ENCODE measurements at places on chromosomes 11 and 22.

DNA sequence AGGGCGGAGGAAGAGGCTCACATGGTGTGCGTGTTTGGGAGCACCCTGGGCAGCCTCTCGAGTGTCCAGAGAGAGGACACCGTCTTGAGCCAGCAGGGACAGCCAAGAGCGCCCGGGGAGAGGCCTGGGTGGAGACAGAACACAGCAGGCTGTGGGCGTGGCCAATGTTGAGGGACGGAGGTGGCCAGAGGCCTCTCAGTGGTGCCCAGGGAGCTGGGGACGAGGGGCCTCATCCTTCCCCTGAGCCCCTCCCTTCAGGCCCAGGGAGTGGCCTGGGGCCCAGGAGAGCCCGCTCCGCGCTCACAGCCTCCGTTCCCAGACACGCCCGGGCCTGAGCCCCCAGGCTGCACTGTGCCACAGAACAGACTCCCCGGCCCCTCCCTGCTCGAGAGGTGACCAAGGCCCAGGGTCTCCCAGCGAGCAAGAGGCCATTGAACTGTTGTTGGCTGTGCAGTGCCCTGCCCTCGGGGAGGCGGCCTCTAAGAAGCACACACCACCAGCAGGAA, 48.4 kb downstream of the CDKN1C start:
- H3K4me3 ChIP-seq = no peak overlapping the region
- no peak for DNase-seq
- H3K27me3 ChIP-seq = no peaks in the 10 kb centered on the region
- no peak overlapping the region for H3K27ac ChIP-seq

DNA sequence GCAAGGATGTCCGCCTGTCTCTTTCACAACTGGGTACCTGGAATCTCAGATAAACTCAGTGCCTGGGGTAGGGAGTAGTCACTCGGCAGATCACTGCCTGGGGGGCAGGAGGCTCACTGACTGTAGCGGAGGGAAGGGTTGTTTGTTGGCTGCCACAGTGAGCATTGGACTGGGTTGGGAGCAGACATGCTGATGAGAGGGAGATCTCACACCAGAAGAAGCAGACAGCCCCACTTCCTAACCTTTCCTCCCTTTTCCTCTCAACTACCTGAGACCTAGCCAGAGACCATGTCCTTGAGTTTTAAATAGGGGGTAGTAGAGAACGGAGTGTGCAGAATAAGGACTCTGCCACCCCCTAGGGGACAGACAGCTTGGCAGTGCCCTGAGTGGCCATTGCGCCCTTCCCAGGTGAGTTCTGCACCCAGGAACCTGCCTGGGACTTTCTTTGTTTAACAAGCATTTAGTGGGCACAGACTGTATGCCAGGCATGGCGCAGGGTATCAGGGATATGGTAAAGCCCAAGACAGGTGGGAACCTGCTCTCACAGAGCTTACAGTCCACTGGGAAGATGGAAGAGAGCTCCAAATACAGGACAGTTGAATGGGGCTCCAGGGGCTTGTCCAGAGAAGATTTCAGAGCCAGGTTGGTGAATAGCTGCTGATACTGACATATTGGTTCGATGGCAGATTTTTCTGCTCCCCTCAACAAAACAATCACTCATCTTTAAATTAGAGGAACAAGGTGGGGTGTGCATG, 115.7 kb upstream of the NNMT start:
- DNase-seq = no peak
- no peaks in the 10 kb centered on the region for H3K36me3 ChIP-seq
- peaks cover 14% of the 10 kb centered on the region for H3K4me1 ChIP-seq
- no peak overlapping the region for H3K4me3 ChIP-seq
- no peak overlapping the region for H3K27ac ChIP-seq

GRCh38 chr11:2156416-2157182, 4.4 kb downstream of the INS start:
- no peak overlapping the region for H3K4me3 ChIP-seq
- H3K27me3 ChIP-seq = no peaks in the 10 kb centered on the region
- no peaks in the 10 kb centered on the region for H3K36me3 ChIP-seq
- peak; percentile 56 for DNase-seq
- H3K27ac ChIP-seq = no peak overlapping the region

DNA sequence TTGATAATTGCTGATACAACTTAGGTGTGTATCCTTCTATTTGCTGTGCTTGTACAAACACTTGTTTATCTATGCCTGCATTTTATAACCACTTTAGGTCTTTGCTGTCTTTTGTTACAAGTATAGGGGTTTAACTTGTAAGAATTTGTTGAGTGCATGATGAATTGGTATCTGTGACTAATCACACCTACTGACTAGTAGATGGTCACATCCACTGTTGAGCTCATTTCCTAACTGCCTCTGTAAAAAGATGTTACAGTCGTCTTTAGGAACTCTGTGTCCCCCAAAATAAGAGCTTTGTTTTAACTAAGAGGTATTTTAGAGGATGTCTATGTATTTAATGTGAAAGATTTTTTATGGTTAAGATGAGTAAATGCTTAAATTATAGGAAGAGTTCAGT, 60.5 kb downstream of the HIPK3 start:
- H3K36me3 ChIP-seq = no peaks in the 10 kb centered on the region
- H3K27ac ChIP-seq = no peak overlapping the region
- no peaks in the 10 kb centered on the region for H3K27me3 ChIP-seq
- no peak for DNase-seq
- H3K4me1 ChIP-seq = no peaks in the 10 kb centered on the region
- no peak overlapping the region for H3K4me3 ChIP-seq

- H3K4me1 ChIP-seq = peaks cover 15% of the 10 kb centered on the region
- DNase-seq = peak; percentile 85
- peak overlapping the region; percentile 9 for H3K4me3 ChIP-seq
- no peaks in the 10 kb centered on the region for H3K27me3 ChIP-seq
- H3K36me3 ChIP-seq = peaks cover 7% of the 10 kb centered on the region
Measured at GRCh38 chr22:29154364-29155048, 51.2 kb upstream of the EMID1 start.

- H3K4me1 ChIP-seq = no peaks in the 10 kb centered on the region
- no peaks in the 10 kb centered on the region for H3K36me3 ChIP-seq
- H3K27me3 ChIP-seq = no peaks in the 10 kb centered on the region
- no peak overlapping the region for H3K27ac ChIP-seq
Measured at GRCh38 chr22:18970176-18970947, 34.3 kb upstream of the PRODH start.

DNA sequence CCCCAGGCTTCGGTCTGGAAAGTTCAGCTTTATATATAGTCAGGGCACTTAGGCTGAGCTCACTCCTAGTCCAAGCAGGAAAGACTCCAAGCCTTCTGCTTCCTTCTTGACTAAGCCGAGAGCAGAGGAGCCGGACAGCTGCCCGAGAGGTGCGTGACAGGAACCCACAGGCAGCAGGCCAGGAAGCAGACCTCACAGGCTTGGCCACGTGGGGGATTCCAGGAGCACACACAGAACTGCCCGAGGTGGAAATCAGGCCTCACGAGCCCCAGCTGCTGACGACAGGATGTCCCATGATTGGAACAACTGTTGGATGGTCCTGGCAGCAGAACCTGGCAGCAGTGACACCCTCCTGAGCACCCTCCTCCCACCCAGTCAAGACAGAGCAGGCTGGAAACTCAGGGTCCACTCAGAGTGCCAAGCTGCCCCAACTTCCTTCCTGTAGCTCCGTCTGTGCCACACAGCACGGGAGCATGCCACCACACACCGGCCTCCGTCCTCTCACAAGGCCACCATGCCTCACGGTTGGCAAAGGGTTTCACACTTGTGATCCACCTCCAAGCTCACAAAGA, 5.4 kb downstream of the PLA2G6 start:
- no peak overlapping the region for H3K27ac ChIP-seq
- no peaks in the 10 kb centered on the region for H3K27me3 ChIP-seq
- H3K4me1 ChIP-seq = peaks cover 29% of the 10 kb centered on the region

GRCh38 chr11:74593463-74593862, 1.1 kb downstream of the POLD3 start:
- H3K27ac ChIP-seq = peak overlapping the region; percentile 76
- H3K4me1 ChIP-seq = peaks cover 24% of the 10 kb centered on the region
- H3K4me3 ChIP-seq = peak overlapping the region; percentile 74
- DNase-seq = no peak
- no peaks in the 10 kb centered on the region for H3K27me3 ChIP-seq
